ENCODE measurements at places on chromosomes 3 and 15.

DNA sequence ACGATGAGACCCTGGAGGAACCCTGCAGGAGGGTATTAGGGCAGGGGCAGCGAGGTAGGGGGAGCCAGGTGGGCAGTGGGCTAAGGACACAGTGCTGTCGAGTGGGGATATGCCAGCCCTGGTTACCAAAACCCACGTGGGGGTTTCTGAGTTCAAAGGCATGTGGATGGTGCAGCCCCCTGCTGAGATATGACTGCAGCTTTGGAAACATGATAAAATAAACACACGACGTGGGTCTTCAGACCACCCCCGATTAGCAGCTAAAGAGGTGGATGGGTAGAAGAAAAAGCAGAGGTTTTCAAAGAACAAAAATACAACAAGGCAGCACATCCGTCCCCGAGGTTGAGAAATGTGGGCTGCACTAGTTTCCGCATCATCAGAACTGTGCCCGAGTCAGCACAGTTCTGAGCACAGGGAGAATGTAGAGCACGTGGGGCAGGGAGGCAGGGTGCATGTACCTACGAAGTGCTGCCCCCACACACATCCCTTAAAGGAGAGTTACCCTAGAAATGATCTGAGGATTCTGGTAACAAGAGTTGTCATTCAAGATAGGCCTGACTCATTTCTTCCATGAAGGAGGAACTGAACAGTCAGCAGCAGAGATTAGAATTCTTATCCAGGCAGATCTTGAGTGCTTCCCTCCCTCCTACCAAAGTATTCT is 121.3 kb downstream of the RPLP1 start:
- no peak for DNase-seq

GRCh38 chr3:52406231-52406661 is 38.7 kb downstream of the SEMA3G start:
- DNase-seq, result no peak

DNA sequence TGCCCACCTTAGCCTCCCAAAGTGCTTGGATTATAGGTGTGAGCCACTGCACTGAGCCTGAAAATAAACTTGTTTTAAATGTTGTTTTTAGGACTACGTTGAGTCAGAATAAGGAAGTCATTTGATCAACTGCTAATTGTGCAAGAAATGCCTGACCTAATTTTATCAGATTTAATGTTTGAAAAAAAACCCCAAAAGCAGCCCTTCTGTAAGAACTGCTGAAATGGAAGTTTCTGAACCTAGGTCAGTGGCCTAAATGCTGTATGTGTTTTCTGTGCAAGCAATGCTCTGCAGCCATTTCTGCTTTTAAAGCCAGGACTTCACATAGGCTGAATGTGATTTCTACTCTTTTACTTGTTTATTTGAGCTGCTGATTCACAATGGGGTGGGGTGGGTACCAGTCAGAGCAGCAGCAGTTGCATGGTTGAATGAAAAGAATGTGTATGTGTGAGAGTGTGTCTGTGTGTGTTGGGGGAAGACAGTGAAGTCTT is 6.6 kb downstream of the GPX1 start:
- DNase-seq, result peak; percentile 88

- peak; percentile 51 for DNase-seq
These were observed 36.7 kb downstream of the CIP2A start for GRCh38 chr3:108552267-108553159.

GRCh38 chr15:80159811-80160569 is 7.2 kb downstream of the FAH start:
- no peak for DNase-seq

- DNase-seq, result no peak
These were observed 201.3 kb downstream of the RBMS3 start for GRCh38 chr3:29481969-29482767.

DNA sequence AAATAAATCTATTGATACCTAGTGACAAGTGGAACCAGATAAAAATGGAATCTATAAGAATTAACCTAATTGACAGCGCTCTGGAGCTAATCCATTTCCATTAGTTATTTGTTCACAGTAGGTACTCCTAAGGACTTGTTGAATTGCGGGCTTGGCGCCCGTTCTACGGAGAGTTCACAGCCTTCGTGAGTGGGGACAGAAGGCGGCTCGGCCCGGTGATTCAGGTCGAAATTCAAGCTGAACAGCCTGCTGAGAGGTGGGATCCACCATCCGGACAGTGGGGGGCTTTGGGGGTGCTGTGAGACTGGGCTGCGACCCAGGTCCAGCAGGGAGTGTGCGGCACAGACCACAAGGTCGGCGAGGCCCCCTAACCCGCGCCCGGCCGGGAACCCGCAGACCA is 779 bp upstream of the CTNNB1 start:
- peak; percentile 13 for DNase-seq

GRCh38 chr3:11509173-11510000 is 134.3 kb downstream of the VGLL4 start:
- DNase-seq, result peak; percentile 95

GRCh38 chr3:193968380-193968974 is 167.5 kb upstream of the HES1 start:
- DNase-seq, result no peak

GRCh38 chr3:170802164-170803151 is 67.5 kb downstream of the RPL22L1 start:
- DNase-seq, result peak; percentile 100

GRCh38 chr15:44029940-44030568 is 165.0 kb downstream of the FRMD5 start:
- DNase-seq, result peak; percentile 85

GRCh38 chr3:64152676-64153466 is 72.4 kb downstream of the PRICKLE2 start:
- no peak for DNase-seq

GRCh38 chr3:59829527-59829926 is 779.7 kb upstream of the CFAP20DC start:
- no peak for DNase-seq

GRCh38 chr15:26866298-26867199 is at the start of gene GABRA5:
Gene GABRA5 (plus strand): TSS chr15:26867062. CDS start chr15:26869249, 2,187 bp downstream.
- peak; percentile 62 for DNase-seq

DNA sequence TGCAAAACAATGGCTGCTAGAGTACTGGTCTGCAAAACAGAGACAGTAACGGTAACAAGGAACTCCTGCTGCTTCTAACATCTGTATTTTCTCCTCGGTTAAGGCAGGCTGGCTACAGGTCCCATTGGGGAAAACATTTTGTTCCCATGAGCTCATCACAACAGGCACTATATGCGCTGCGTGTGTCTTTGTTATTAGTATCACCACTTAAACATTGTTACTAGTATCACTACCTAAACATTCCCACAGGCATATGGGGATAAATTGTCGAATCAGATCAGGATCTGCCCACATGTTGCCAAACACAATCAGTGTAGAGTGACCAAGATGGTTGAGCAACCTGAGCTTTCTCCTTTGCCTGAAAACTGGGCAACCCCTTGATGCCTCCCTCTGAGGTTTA is 77.2 kb downstream of the TOP2B start:
- no peak for DNase-seq

- DNase-seq, result no peak
These were observed 210.9 kb upstream of the LYSMD4 start for GRCh38 chr15:99944131-99944530.

GRCh38 chr15:93331545-93332167 is 242.6 kb upstream of the RGMA start:
- DNase-seq, result no peak
